KBM-7 (cell line): ENCODE measurements at places on chromosomes 5 and 9.

- no peak for DNase-seq
These were observed 35.3 kb downstream of the APTX start for GRCh38 chr9:32965999-32966722.

DNA sequence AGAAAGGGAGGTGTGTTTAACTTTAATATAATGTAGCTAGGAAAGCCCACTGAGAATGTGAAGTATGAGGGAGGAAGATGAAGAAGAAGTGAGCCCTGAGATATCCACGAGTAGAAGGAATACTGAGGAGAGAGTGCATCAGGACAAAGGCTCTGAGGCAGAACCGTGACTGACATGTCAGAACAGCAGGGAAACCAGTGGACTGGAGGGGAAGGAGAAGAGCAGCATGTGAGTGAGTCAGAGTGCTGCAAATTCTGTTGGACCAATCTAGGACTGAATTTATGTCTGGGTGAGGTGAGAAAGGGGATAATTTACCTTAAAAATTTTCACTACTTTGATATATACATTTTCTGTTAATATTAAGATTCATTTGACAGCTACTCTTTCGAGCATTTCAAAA lies 110.3 kb downstream of the ST8SIA4 start:
- no peak for DNase-seq

- DNase-seq, result no peak
These were observed 96.8 kb downstream of the ANKRD18B start for GRCh38 chr9:33620738-33621439.

DNA sequence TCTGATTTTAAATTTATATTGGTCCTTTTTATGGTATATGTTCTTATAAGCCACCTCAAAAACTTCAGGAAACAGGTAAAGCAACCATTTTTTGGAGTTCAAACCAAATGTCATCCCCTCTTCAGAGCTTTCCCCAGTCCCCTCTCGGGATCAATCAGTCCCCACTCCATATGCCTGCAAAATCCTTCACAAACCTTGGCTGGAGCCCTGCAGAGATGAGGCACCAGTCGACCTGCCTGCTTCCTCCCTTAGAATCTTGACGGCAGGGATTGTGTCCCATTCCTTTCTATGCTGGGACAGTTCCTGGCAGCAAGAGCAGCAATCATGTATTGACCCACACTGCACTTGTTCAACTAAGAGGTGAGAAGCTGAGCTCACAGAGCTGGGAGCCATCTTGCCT lies 22.6 kb downstream of the B4GALT1 start:
- no peak for DNase-seq

- DNase-seq, result no peak
These were observed 99.4 kb downstream of the MTREX start for GRCh38 chr5:55407059-55407684.

GRCh38 chr5:135481387-135481786 lies 29.2 kb upstream of the TIFAB start:
- peak; percentile 98 for DNase-seq

DNA sequence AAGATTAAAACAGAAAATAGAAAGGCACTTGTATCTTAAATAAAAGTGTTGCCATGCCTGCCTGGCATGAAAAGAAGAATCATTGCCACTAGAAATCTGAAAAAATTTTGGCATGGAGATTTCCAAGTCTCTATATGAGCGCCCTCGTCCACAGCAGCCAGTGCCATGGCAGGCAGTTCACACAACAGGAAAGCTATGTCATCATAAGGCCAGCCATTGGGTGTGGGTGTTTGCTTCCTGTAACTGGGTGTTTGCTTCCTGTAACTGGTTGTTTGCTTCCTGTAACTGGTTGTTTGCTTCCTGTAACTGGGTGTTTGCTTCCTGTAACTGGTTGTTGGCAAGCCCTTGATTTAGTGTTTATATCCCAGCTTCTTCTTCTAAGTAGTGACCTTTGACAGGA lies 446.7 kb downstream of the IRX1 start:
- no peak for DNase-seq

GRCh38 chr5:7251132-7251531 lies 144.8 kb upstream of the ADCY2 start:
- no peak for DNase-seq

DNA sequence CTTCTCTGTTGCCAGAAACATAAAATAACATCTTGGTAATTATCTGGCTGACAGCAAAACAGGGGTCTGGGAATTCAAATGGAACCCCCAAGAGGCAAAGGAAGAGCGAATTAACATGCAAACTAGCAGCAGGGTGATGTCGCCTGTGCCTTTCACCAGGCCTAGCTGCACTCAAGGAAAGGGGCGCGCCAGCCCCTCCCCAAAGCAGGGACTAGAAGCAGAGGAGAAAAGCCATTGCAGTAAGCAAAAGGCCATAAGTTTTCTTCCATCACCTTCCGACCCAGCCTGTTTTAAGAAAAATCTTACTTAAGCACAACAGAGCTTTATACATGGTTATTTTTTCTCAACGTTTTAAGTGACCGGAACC lies 539 bp downstream of the POC5 start:
- no peak for DNase-seq

DNA sequence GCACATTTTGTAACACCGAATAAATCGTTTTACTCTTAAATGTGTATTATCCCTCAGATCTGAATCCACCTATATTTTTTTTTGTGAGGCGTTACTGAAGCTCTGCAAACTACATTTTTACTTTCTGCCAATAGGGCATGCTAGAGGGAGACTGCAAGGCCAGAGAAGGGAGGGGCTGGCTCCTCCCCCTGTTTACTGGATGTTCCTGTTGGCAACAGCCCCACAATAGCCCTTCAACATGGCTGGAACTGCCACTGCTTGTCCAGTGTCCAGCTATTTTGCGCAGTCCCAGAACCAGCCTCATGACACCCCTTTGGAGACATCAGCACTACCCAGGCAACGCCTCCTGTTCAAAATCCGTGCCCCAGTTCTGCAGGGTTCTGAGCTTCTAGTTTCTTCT lies 85.4 kb upstream of the MIER3 start:
- DNase-seq, result peak; percentile 6

- peak; percentile 63 for DNase-seq
These were observed 64.9 kb downstream of the SERINC5 start for GRCh38 chr5:80190960-80191359.

- peak; percentile 42 for DNase-seq
These were observed 215.6 kb downstream of the ROR2 start for GRCh38 chr9:91734371-91734981.

DNA sequence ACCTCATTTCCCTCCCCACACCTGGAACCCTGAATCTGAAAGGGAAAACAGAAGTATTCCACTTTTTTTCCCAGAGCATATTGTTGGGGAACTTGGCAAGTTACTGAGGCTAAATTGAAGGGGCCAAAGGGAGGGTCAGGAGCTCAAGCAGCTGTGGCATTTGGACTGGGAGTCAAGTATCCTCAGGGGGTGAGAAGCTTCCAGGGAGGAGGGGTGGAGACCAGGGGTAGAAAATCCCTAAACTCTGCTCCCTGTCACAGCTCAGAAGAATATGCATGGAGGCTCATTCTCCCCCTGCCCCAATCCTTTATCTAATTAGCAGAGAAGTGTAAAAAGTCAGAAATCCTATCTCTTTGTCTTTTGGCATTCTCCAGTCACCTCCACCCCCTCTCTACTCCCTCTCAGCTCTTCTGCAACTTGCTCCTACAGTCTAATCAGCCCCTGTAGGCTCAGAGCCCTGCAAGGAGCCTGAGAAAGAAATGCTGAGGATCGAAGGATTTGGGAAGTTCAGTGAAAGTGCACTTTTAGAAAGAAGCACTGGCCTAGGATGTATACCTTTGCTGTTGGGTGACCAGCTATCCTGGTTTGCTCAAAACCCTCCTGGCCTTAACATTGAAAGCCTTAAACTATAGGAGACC lies 5.7 kb upstream of the WNT8A start:
- DNase-seq, result no peak

GRCh38 chr9:94639061-94639998 lies at the start of gene FBP1:
Gene FBP1, minus strand, starts transcription at chr9:94639518. Its CDS starts 208 bp downstream, at chr9:94639310.
- DNase-seq, result no peak

- no peak for DNase-seq
These were observed 127.8 kb downstream of the GRIA1 start for GRCh38 chr5:153618307-153618706.

GRCh38 chr5:19866090-19866450 lies 121.9 kb downstream of the CDH18 start:
- no peak for DNase-seq

GRCh38 chr5:14156650-14157492 lies 13.7 kb downstream of the TRIO start:
- peak; percentile 58 for DNase-seq
